HepG2 (cell line): ENCODE measurements at places on chromosomes 7 and 10. TPM values are rescaled to one million over a fixed set of nuclear protein-coding genes. Genes with fewer than 3 reads are reported as not detected.

GRCh38 chr10:97656777-97657176 lies 16.3 kb downstream of the PI4K2A start:
- DNase-seq: no peak

DNA sequence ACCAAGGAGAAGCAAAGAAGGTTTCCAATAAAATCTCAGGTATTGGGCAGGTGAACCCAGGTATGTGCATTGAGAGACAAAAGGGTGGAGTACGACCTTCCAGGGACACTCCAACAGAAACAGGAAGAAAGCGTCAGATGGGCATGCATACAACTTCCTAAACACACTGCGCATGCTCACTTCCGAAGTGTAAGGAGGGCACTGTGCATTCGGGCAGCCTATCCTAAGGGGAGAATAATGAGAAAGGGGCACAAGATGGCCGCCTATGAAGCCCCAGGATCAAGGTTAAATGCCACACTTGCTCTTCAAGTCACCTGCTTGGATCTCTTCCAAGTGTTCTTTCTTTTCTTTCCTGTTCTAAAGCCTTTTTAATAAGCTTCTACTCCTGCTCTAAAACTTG lies 39.4 kb upstream of the PRSS1 start:
- no peak for DNase-seq

Gene OPN4
- not detected in 2 replicates for total RNA-seq

GRCh38 chr7:20352573-20353306 lies 22.0 kb downstream of the ITGB8 start:
- no peak for DNase-seq

Gene H2BK1
- total RNA-seq: not detected in 2 replicates

Gene CFAP69
- 2.7 and 4.0 TPM in 2 replicates for total RNA-seq

- DNase-seq: no peak
Measured at GRCh38 chr7:46886669-46887374, 695.1 kb downstream of the TNS3 start.

DNA sequence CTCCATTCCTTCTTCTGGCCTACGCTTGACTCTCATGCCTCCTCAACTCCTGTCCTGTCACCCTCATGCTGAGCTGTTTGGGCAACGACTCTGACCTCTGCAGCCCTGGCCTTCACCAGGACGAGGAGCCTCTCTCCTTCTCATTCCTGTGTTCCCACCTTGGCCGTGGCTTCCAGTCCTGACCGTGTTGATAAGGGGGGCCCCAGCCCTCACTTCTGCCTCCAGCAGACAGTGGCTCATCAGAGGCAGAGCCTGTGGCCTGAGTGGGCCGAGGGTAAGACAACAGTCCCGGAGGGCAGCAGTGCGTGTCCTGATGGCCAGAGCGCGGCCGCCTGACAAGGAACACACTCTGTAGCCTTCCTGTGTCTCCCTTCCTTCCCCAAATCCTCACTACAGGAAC lies 61.7 kb upstream of the UBE3C start:
- DNase-seq: no peak

Gene MCMBP
- total RNA-seq: 62.4 and 71.8 TPM in 2 replicates

DNA sequence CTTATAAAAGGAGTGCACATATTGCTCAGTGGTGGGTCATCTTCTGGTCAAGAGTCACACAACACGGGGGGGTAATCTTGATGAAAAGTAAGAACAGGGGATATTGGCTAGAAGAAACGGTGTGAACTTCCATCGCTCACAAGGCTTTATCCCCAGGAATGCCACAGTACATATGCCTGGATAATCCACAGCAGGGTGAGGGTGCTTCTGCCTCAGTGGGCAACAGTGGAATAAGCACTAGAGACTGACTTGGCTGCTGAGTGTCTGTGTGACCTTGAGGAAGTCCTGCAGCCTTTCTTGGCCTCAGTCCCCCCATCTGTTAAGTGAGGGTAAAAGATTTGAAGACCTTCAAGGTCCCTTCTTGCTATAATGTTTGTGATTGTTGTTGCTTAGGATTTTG lies 44.9 kb upstream of the SHH start:
- no peak for DNase-seq

DNA sequence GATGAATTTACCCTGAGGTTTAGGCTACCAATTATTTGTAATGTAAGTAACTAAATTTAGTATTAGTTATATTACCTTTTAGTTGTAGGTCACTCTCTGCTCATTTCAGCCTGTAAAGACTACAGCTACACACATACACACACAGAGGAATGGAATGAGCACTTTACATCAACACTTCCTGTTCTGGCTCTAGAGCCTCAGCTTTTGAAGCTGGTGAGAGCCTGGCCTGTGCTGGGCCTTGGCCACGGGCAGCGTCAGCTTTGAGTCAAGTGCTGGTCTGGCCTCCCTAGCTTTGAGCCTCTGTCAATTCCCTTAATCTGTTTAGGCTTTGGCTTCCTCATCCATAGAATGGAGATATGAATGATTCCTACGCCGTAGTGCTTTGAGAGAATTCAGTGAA lies 141.7 kb downstream of the EGFR start:
- DNase-seq: no peak

- peak; percentile 76 for DNase-seq
Measured at GRCh38 chr10:101818872-101819633, 809 bp upstream of the OGA start.

Gene XRCC2
- 13.2 and 14.5 TPM in 2 replicates for total RNA-seq

Gene EPHA1
- 7.7 and 17.1 TPM in 2 replicates for total RNA-seq

DNA sequence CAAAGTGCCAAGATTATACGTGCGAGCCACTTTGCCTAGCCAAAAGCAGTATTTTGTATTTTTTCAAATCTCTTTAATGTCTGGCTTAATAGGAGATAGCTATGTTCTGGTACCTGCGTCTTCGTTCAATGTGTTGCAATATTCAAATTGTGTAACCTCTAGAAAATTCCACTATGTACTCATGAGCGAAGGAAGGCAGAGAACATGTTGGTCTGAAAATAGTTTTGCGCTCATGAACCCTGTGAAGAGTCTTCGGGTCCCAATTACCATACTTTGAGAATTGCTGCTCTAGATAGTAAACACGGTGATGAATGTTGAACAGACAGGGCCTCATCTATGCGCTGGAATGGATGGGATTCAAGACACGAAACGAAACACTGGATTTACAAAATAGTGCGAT lies 2.7 kb upstream of the SUV39H2 start:
- DNase-seq: no peak

GRCh38 chr10:99731306-99732032 lies 458 bp downstream of the COX15 start:
- DNase-seq: no peak

GRCh38 chr10:86139066-86139657 lies 227.4 kb downstream of the GRID1 start:
- DNase-seq: peak; percentile 16

- no peak for DNase-seq
Measured at GRCh38 chr7:21749378-21749777, 196.3 kb downstream of the CDCA7L start.

GRCh38 chr10:128803790-128804189 lies 663.3 kb upstream of the MGMT start:
- no peak for DNase-seq
